ENCODE measurements at places on chromosomes 5 and 9. TPM values are rescaled to one million over a fixed set of nuclear protein-coding genes. Genes with fewer than 3 reads are reported as not detected.

Gene LCN1
- polyA plus RNA-seq = not detected

Gene EQTN
- 0.30 TPM for polyA plus RNA-seq

Gene CCNJL
- 0.16 TPM for polyA plus RNA-seq

DNA sequence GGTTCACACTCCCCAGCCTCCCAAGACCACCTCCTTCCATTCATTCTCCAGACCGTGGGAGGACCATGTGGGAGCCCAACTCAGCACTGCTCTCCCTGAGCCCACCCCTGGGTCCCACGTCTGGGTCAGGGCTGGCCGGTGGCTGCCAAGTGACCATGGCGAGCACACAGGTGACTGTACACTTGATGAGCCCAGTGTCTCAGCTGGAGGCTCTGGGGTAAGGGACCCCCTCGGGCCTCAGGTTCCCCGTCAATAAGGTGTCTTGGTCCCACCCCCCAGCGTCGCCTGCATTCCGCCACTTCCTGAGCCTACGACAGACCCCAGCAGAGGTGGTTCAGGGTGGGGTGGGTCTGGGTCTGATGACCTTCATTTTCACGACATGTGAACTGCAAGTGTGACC, 38.8 kb downstream of the HK3 start:
- no peaks in the 10 kb centered on the region for H3K4me1 ChIP-seq
- H3K27ac ChIP-seq = no peak overlapping the region
- H3K27me3 ChIP-seq = no peaks in the 10 kb centered on the region
- no peak overlapping the region for H3K4me3 ChIP-seq
- no peaks in the 10 kb centered on the region for H3K36me3 ChIP-seq
- no peak for DNase-seq

DNA sequence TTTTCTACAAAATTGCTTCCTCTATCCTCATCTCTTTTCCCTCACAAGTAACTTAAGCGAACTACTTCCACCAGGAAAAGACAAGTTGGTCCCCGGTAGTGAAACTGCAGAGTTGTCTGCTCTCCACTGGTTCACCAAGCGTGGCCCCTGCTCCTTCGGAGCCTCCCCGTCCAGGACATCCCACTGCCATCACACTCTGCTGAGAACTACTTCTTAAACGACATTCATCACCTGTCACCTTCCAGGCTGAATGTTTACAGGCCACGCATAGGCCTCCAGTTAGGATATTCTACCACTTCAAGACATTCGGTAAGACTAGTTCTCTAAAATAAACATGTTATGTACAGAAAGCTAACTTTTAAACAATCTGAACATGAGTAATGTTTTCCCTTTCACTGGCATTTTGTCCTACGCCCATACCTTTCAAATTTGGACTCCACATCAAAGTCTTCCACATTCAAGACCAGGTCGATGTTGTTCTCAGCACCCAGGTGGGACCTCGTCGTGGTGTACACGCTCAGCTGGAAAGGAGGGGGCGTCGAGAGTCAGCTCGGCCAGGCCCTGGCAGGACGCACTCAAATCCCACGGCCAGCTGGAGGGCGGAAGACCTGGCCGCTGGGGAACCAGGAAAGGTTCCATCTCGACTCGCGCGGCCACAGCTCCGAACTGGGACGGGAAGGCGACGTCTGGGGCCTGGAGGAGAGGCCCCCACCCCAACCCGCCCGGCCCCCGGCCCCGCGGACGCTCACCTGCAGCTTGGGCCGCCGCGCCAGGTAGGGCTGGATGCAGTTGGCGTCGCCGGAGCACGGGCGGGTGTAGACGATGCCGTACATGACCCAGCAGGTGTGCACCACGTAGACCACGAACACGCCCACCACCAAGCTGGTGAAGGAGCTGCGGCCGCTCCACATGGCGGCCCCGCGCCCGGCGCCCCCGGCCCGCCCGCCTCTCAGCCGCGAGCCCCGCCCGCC, 683 bp downstream of the CLPTM1L start:
- no peaks in the 10 kb centered on the region for H3K27me3 ChIP-seq
- DNase-seq = no peak
- H3K36me3 ChIP-seq = peaks cover 16% of the 10 kb centered on the region
- H3K27ac ChIP-seq = no peak overlapping the region
- H3K4me1 ChIP-seq = no peaks in the 10 kb centered on the region

- H3K36me3 ChIP-seq = no peaks in the 10 kb centered on the region
- no peak overlapping the region for H3K4me3 ChIP-seq
- no peak for DNase-seq
- no peak overlapping the region for H3K27ac ChIP-seq
- H3K27me3 ChIP-seq = no peaks in the 10 kb centered on the region
Measured at GRCh38 chr5:137305971-137306602, 193.0 kb downstream of the SPOCK1 start.

GRCh38 chr9:96868709-96869108, 14.4 kb upstream of the ZNF782 start:
- H3K4me3 ChIP-seq = no peak overlapping the region
- H3K36me3 ChIP-seq = no peaks in the 10 kb centered on the region
- peaks cover 42% of the 10 kb centered on the region for H3K4me1 ChIP-seq
- no peaks in the 10 kb centered on the region for H3K27me3 ChIP-seq
- DNase-seq = peak; percentile 61

DNA sequence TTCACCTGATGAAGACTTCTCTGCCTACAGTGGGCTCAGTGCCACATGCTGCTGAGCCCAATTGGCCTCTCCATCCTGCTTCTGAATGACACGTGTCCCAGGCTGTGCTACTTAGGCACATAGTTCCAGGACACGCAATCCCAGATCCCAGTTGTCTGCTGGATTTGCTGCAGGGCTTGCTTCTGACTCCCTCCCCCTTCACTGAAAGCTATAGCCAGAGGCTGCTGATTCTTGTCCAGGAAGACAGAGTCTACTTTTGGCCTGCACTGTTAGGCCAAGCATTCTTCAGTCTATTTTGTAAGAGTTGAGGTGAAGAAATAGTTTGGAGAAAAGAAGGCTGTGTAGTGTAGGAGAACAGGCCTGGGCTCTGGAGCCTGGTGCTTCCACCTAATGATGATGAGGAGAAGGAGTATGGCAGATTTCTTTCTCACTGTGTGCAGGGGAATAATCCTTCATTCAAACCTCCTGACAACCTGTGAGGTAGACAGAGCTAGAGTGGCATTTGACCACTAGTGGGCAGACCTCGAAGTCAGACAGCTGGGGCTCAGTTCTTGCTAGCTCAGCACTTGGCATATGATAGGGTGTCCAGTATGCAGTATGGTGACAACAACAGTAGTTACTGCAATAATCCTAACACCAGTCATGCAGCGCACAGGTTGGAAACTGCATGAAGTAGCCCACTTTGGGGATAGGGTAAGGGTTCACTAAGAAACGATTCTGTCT, 19.5 kb upstream of the ASPN start:
- H3K36me3 ChIP-seq = no peaks in the 10 kb centered on the region
- no peaks in the 10 kb centered on the region for H3K27me3 ChIP-seq
- DNase-seq = no peak
- no peak overlapping the region for H3K4me3 ChIP-seq
- H3K27ac ChIP-seq = no peak overlapping the region
- no peaks in the 10 kb centered on the region for H3K4me1 ChIP-seq

DNA sequence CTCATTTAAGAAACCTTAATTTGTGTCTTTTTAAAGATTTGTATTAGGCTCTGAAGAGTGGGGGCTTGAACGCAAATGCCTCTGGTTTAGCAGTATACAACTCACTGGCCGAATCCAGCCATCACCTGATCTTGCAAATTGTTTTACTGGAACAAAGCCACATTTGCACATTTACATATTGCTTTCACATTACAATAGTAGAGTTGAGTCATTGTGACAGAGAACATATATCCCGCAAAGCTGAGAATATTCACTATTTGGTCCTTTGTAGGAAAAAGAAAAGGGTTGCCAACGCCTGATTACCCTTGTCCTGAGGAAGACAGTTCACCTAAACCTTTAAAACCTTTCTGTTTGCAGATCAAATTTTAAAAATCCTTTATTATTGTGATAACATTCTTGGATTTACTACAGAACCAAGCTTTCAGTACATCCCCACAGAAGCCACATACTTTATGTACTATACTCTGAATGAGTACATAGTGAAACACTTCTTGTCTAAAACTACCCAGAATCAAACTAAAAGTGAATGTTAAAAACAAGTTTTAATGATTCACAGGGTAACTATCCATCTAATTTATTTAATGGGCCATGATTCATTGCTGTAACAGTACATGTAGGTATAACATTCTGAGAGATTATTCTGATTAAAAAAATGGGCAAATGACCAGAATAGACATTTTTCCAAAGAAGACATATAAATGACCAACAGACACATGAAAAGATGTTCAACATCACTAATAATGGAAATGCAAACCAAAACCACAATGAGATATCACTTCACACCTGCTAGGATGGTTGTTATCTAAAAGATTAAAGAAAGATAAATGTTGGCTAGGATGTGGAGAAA, 161.0 kb downstream of the SLC25A46 start:
- no peaks in the 10 kb centered on the region for H3K27me3 ChIP-seq
- no peak overlapping the region for H3K4me3 ChIP-seq
- H3K27ac ChIP-seq = no peak overlapping the region
- DNase-seq = no peak
- H3K36me3 ChIP-seq = no peaks in the 10 kb centered on the region

GRCh38 chr5:129807162-129807814, 59.4 kb downstream of the MINAR2 start:
- no peaks in the 10 kb centered on the region for H3K4me1 ChIP-seq
- H3K4me3 ChIP-seq = no peak overlapping the region
- no peaks in the 10 kb centered on the region for H3K36me3 ChIP-seq

DNA sequence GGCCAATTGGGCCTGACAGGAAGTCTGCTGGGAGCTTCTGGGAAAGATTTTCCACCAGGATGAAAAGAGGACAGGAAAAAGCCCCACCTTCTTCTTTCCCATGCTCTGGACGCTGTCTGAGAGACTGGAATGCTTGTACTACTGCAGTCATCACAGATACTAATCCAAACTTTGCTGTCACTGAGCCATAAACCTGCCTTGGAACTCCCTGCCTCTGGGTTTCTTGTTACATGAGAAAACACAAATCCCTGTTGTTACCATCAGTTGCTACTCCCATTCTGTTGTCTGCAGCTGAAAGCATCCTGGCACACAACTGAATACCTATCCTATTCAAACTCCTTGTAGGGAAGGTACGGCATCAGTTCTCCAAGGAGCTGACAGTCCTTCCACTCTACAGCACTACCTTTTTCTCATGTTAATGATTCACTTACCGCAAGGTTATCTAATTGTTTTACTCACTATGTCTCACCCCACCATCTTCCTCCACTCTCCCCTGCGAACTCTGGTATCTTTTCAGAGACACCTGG, 167.5 kb downstream of the CDK5RAP2 start:
- DNase-seq = no peak
- no peak overlapping the region for H3K27ac ChIP-seq
- H3K27me3 ChIP-seq = no peaks in the 10 kb centered on the region
- H3K36me3 ChIP-seq = peaks cover 29% of the 10 kb centered on the region
- H3K4me3 ChIP-seq = no peak overlapping the region

GRCh38 chr9:92949266-92949982, 2.1 kb downstream of the FGD3 start:
- no peaks in the 10 kb centered on the region for H3K36me3 ChIP-seq
- H3K4me1 ChIP-seq = no peaks in the 10 kb centered on the region
- no peak overlapping the region for H3K27ac ChIP-seq
- H3K27me3 ChIP-seq = no peaks in the 10 kb centered on the region
- DNase-seq = no peak
